ENCODE measurements at places on chromosomes 16 and 17.

- no peak for DNase-seq
Measured at GRCh38 chr16:78942625-78943245, 657.8 kb downstream of the MAF start.

DNA sequence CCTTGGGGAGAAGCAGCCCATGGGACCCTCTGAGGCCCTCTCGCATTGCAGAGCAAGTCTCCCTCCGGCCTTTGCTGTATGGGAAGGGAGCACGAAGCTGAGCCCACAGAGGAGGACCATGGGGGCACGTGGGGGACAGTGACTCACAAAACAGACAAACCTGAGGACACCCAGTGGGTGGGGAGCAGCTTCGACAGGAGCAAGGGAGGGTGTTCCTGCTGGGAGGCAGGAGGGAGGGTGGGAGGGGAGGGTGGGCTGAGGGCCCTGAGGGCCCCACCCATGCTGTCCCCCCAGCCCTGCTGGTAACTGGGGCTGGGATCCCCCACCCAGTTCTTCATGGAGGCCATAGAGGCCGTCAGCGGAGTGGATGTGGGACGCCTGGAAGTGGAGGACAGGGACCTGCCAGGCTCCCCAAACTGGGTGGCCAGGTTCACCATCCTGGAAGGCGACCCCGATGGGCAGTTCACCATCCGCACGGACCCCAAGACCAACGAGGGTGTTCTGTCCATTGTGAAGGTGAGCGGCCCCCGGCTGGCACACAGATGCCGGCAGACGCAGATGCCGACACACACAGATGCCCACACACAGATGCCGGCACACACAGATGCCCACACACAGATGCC is 12.5 kb downstream of the SLC22A31 start:
- no peak for DNase-seq

- no peak for DNase-seq
Measured at GRCh38 chr16:81841722-81842121, 62.6 kb downstream of the PLCG2 start.

DNA sequence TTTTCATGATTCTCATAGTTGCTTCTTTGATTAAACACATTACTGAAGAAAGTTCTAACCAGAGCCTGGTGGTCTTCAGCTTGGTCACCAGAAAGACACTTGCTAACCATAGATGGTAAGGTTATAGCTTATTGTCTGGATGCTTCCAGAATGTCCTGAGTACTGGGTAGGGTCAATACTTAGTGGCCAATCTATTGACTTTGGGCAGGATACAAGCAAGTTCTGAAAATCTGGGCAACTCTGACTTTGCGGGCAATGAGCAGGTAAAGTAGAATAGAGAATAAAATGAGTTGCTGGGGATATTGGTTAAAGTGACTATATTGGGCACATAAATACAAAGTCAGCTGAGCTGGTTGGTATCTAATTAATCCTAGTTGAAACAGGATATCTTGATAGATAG is 63.0 kb downstream of the ABCA8 start:
- DNase-seq = no peak

GRCh38 chr17:43702637-43703036 is 40.9 kb upstream of the MEOX1 start:
- no peak for DNase-seq

GRCh38 chr16:78317564-78318240 is 218.2 kb downstream of the WWOX start:
- DNase-seq = no peak

DNA sequence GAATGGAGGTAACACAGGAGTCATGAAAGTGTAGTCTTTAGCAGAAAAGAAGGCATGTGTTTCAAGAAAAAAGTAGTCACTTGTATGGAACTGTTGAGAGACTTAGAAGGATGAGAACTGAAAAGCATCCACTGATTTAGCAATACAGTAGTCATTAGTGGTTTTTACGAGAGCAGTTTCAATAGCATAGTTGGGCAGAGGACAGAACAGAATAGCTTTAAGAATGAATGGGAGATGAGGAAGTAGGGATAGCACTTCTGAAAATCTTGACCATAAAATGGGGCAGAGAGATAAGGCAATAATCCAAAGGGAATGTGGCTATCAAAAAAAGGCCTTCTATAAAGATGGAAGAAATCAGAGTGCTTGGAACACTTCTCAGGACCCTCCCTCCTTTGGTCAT is 64.8 kb upstream of the C17orf78 start:
- no peak for DNase-seq

DNA sequence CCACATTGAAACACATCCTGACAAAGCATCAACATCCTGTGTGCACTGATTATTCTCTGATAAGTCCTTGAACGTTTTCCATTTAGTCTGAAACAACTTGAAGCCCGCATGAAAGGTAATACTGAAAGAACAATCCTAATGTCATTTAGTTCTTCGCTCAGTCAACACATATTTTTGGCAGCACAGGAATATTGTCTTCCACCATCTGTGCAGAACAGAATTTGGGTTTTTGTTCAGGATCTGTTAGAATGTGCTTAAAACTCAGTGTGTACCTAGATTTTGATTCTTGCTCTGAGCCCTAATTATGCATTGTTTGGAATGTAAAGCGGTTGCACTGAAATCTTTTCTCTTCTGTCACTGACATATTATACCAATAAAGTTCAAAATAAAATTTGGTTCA is 1036.6 kb downstream of the CDH11 start:
- no peak for DNase-seq

GRCh38 chr16:4783951-4784336 is 4.2 kb downstream of the SEPTIN12 start:
- no peak for DNase-seq

DNA sequence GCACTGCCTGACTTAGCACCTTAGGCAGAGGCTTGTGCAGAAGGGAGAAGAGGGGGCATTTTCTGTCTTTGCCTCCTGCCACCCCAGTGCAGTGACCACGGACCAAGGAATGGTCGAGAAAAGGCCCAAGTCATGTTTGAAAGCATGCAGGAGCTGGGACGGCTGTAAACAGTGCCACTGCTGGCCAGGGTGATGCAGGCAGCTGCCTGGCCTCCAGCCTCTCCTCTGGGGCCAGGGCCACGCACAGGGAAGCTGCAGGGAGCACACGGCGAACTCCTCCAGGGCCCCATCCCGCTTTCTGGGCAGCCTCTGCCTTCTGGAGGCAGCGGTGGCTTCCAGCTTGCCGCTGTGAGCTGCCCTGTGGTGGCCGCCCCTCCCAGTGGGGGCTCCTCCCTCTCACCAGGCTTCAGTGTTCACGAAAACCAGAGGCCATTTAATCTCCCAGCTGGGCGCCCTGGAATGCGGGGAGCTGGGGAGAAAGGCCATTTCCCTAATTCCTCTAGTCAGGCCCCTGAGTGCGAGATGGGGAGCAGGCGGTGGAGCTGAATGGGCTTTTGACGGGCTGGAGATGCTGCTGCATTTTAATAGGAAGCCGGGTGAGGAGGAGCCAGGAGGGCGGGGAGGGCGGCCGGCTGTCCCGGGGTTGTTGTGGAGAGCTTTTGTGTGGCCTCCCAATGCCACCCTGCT is 28.7 kb upstream of the DNAI2 start:
- no peak for DNase-seq

DNA sequence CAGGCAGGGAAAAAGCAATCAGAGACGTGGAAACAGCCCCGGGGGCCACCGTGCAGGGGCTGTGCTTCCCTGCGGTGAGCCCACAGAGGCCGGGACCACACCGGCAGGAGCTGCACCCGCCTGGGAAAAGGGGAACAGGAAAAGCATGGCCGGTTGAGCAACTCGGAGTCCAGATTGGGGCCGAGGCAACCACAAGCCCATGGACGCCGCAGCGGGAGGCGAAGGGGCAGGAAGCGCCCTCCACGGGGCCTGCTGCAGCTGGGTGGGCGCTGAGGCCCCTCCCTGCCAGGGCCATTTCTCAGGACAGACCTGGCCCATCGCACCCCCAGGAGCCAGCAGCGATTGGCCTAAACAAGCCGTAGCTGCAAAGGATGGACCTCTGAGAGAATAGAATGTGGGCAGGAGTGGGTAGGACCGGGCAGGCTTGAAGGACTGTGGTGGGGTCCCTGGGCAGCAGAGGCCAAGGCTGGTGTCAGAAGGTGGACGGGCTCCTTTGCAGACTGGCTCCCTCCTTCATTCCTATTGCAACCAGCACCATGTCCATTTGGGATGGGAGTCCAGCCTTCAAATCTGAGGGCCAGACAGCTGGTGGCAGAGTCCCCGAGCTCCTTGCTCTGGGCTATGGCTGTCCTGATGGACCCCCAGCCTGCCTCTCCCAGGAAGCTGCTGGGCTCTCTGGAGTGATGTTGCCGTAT is 30.4 kb downstream of the COX4I1 start:
- no peak for DNase-seq

DNA sequence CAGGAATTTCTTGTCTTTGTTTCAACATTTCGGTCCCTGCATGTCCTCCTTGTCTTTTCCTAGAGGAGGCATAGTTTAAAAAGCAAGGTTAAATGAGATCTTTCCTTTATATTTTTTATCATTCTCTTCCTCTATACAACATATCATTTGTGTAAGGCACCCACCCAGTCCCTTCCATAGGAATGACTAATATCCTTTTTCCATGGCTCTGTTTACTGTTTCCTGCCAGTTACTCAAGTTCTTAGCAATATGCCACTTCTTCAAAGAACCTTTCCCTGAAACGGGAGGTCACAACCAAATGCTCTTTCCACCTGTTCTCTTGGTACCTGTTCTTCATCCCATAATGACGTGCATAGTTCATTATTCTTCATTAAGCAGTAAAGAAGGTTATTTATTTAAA is 1237.1 kb upstream of the GOT2 start:
- no peak for DNase-seq
